Panc1 (cell line): ENCODE measurements at places on chromosomes 13 and 19.

DNA sequence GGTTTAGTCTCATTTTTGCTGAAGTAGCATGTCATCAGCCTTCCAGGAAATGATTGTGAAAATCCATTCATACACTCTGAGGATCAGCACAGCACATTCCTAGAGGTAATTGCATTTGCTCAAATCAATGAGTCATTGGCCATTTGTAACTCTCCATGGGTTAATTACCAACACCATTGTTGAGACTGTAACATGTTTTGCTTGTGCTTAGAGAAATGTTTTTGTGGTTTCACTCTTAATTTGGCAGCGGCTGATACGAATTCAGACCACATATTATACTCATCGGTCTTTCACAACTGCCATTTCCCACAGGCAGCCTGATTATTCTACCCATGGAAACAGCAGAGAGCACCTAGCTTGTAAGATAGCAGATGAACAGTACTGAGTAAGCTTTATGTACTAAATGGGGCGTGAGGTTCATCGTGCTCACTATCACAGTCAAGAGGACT is 110.3 kb downstream of the NHLRC3 start:
- no peak for DNase-seq

DNA sequence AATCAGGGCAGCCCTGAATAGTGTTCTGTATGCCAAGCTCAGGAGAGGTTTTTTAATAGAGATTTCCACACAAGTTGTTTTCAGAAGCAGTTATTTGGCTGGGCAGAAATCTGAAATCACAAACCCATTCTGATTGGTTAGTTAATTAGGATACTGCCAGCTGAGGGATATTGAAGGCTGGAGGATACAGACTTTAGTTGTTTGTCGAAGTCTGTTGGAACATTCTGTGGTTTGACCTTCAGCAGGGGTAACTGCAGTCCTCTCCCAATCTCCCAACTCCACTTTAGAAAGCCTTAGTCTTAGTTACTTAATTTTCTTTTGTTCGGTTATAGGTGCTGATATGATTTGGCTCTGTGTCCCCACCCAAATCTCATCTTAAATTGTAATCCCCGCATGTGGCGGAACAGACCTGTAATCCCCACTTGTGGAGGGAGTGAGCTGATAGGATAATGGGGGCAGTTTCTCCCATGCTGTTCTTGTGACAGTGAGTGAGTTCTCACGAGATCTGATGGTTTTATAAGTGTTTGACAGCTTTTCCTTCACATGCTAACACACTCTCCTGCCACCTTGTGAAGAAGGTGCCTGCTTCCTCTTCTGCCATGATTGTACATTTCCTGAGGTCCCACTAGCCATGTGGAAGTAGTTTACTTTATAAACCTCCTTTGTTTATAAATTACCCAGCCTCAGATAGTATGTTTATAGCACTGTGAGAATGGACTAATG is 169.2 kb downstream of the GPC5 start:
- no peak for DNase-seq

- DNase-seq = no peak
Observed at GRCh38 chr13:20054586-20054985, 96.1 kb downstream of the ZMYM2 start.

- no peak for DNase-seq
Observed at GRCh38 chr19:13063461-13064091, 39.1 kb downstream of the LYL1 start.

- no peak for DNase-seq
Observed at GRCh38 chr13:88248393-88248792, 577.2 kb downstream of the SLITRK5 start.

DNA sequence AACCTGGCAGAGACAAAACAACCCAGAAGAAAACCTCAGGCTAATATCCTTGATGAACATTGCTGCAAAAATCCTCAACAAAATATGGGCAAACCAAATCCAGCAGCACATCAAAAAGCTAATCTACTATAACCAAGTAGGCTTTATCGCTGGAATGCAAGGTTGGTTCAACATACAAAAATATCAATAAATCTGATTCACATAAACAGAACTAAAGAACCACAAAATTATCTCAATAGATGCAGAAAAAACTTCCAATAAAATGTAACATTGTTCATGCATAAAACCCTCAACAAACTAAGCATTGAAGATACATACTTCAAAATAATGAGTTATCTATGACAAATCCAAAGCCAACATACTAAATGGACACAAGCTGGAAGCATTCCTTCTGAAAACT is 8.8 kb downstream of the ZNF724 start:
- no peak for DNase-seq

DNA sequence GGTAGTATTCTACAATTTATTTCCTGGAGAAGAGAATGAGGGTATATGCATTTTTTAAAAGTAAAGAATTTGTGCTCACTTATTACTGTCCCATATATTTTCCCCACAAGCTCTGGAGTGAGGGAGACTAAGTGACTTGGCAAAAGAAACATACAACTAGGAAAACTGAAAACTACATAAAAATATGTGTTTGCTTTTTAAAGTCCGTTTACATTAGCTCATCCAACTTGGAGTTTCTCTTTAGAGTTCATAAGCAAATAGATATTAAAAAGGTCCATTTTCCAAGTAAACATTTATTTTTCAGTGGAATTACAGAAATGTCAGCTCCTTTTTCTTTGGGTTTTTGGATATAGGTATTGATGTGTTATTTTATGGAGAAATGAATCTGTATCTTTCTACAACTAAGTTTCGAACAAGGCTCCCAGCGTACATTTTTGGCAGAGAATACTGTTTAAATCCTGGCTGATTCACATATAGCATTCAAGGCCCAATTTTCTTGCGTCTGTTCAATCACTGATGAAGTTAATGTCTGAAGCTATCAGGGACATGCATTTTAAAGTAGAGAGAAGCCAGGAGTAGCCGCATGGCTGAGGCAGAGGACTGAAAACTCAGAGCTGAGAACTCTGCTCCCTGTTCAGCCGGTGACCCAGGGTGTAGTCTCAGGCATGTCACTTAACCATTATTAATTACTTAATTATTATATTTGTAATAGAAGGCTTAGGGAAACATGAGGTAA is 729.4 kb downstream of the EFNB2 start:
- no peak for DNase-seq

DNA sequence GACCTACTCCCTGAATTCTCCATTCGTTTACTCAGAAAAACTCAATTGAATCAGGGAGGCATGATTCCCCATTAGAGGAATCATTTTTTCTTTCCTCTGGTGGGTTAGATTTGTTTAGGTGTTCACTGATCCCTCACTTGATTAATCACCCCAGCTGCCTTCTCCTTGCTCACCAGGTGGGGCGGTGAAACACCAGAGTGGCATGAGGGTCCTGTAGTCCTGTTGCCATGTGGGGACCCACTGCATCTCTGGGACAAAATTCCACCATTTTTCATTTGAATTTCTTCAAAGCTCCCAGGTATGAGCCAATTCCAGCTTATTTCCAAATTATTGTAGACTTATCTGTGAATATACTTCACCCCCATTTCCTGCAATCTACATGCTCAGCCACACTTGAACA is 462.7 kb upstream of the ZNF507 start:
- DNase-seq = no peak

DNA sequence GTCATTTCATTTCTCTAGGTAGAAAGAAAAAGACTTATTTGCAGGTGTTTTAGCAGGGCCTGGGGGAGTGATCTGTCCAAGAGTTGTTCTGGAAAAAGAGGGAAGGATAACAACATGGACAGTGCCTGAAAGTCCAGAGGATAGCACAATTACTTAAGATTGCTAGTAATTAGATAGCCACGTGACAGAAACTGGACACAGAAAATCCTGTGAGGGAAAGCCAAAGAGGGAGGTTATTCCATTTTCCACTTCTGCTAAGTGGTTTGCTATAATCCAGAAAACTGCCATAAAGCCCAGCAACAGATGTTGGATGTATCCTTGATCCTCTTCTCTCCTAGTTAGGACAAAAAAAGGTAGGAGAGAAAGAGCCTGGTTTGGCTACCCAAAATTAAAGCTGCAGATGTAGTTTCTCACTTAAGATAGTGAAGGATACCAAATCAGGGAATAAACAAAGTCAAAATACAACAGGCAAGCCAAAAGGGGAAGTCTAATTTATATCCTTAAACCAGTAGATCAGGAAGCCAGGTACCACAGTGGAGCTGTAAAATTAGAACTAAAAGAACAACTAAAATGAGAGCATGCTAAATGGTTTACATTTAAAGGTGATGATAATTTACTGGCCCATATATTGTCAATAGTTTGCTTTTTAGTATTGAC is 140.2 kb downstream of the VWA8 start:
- no peak for DNase-seq

- no peak for DNase-seq
Observed at GRCh38 chr13:112643759-112644459, 45.9 kb upstream of the ATP11A start.

DNA sequence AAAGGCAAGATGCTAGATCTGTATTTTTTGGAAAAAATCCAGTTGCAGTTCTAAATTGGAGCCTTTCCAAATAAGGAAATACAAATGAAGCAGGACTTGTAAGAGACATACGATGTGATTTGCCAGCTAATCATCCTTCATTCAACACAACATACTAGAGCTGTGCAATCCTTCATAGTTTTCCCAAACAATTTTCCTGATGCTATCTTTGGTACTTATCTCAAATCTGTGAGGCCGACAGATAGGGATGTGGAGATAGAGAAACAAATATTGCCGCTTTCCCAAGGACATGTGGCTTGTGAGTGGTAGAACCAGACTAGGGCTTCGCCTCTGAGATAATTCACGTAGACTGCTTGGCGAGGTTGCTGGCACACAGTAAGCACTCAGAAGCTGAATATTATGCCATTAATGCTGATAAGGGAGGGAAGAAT is 176.6 kb downstream of the LMO7 start:
- no peak for DNase-seq

GRCh38 chr19:20078581-20079031 is 806 bp downstream of the ZNF90 start:
- DNase-seq = no peak

GRCh38 chr13:100490692-100491091 is 97.9 kb downstream of the GGACT start:
- DNase-seq = no peak

DNA sequence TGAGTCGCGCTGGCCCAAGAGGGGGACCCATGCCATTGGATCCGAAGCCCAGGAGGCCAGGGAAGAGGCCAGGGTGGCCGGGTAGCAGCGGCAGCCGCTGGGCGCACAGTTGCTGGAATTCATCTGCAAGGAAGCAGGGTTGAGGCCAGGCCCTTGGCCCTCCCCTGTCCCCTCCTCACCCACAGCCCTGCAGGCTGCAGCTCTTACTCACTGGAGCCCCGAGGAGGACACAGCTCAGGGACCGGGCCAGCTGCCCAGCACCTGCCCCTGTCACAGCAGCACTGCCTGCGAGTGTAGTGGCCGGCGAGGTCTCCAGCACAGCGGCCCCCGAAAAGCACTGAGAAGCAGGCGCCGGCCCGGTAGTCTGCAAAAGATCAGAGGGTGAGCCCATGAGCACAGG is 11.2 kb downstream of the FBN3 start:
- DNase-seq = no peak

DNA sequence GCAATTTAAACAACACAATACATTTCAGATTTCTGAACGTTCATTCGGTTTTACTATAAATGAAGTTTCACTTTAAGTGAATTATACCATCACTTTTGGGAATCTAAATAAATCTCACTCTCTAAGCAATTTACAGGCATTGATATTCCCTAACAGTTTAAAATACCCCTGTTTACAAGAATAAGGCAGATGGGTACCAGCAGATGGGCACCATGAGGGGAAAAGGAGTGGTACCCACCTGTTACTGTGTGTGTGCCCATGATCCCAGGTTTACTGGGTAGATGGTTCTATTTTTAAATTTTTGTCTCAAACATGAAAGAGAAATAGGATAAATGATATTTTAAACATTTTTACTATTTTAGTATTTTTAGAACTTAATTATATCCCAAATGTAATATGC is 212.9 kb downstream of the PCDH9 start:
- no peak for DNase-seq

- no peak for DNase-seq
Observed at GRCh38 chr19:29752450-29753025, 37.5 kb upstream of the C19orf12 start.

DNA sequence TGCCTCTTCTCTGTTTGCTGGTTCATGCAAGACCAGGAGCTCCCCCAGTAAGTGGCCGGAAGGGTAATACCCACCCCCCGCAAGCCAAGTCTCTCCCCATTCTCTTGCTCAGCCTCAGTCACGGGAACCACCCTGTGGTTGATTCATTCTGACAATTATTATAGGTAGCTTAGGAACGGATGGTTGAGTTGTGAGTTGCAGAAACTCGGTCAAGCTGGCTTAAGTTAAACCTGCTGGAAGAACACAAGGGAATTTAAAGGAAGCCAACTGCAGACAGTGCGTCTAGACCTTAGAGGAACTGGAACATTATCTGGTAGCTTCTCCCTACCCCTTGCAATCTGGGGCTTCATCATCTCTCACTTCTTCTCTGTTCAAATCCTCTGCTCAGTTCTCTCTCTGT is 8.9 kb downstream of the FPR1 start:
- DNase-seq = no peak

GRCh38 chr19:55695511-55696290 is 20.7 kb downstream of the EPN1 start:
- no peak for DNase-seq

GRCh38 chr19:5967994-5968430 is 9.9 kb downstream of the RANBP3 start:
- peak; percentile 42 for DNase-seq

DNA sequence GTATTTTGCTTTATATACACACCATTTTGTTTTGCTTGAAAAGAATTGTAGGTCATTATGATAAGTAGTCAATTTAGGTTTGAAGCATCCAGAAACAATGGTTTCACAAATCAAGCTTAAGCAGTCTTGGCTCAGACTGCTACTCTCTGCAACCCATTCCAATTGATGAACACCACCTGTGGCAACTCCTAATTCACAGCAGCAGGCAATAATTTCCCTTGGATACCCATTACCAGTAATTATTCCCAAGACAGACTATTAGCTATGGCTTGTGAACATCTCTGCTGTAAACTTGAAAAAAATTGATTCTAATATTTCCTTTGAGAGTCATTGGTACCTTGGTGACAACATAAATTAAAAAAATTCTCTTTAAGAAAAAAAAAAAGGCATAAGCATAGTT is 299.3 kb upstream of the SLITRK6 start:
- DNase-seq = no peak

GRCh38 chr13:45296259-45296658 is 44.7 kb downstream of the TPT1 start:
- DNase-seq = no peak
